Activated naive CD4-positive, alpha-beta T cell treated with anti-CD3 and anti-CD28 coated beads, Interleukin-2, amount 10 ng/mL, durations not matched to agents 7 days and 5 days (primary cell): ENCODE measurements at places on chromosomes 12 and 14.
A peak's percentile ranks its signal among the peaks of the same experiment; 100 is the strongest.

GRCh38 chr12:91367234-91367849 is 184.7 kb upstream of the DCN start:
- DNase-seq, result no peak

DNA sequence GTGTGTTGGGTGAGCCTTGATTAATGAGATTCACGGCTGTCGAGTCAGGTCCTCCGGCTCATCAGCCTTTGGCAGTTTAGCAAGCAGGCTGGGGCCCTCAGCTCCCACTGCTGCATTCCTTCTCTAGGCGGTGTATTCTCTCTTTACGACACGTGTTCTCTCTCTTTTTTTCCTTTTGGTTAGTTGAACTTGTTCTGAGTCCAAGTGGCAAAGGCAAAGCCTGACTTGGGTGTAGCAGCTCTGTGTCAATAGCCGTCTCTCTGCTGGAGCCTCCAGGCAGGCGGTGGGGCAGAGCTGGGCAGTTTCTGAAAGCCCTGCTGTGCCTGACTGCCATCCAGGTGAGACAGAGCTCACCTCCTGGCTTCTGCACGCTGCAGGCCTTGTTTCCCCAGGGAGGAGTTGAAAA is 46.6 kb downstream of the SUSD6 start:
- no peak for DNase-seq

GRCh38 chr12:75742961-75743360 is 231.6 kb upstream of the KRR1 start:
- no peak for DNase-seq

DNA sequence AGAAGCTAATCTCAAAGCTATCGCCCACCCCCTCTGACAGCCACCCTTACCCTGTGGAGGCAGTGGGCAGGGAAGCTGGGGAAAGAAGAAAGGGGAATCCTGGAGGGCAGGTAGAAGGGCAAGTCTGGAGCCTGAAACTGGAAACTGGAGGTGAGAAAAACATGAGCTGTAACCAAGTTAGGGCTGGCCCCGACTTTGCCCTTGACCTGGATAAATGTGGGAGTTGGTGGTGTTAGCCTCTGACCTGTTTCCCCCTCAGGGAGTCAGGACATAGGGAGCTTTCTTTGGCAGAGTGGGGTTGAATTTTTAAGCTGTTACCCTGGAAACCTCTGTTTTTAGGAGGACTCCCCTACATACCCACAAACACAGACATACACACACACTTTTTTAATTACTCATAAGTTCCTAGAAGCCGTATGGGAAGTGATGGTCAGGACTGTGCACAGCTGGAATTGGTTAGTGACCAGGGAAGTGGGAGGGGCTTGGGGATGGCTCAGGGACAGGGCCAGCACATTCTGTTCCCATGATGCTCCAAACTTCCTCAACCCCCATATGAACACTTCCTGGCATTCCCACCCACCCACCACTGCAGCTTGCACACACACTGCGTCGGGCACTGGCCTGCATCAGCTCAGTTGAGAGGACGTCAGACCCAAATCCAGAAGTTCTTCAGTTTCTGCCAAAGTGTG is 5.0 kb upstream of the MMP19 start:
- no peak for DNase-seq

- no peak for DNase-seq
These were observed 65.3 kb upstream of the CDKN3 start for GRCh38 chr14:54331516-54331915.

- peak; percentile 57 for DNase-seq
These were observed 24.9 kb downstream of the CRACR2A start for GRCh38 chr12:3727877-3728632.
